Esophagus squamous epithelium (tissue), 5 donors: ENCODE measurements at places on chromosomes 1 and 21.

DNA sequence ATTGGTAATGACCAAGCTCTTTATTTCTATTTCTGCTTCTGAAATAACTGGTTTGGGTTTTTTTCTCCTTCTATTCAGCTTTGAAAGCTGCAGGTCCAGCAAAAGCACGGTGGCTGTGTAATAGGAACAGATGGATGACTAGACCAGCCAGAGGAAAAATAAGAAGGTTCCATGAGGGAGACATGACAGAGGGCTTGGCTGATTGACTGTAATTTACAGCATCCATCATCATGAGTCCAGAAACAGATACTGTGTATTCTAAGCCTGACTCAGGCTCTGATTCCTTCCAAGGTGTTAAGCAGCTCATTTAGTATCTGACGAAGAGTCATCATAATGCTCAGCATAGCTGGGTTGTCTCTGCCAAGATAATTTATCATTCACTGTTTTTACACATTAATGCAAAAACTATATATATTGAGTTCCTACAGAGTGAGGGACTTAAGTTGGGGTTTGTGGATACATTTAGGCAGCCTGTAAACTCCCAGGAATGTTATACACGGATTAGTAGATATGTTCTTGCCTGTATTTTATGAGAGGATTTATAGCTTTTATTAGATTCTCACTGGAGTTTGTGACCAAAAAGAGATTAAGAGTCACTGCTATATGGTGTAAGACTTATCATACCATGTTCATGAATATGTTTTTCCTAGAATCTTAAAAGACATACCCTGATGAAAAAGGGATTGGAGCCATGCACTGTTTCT lies 72.6 kb downstream of the SGIP1 start:
- no peak for DNase-seq

- DNase-seq = no peak
Measured at GRCh38 chr1:192316942-192317450, at the start of gene RGS21. Gene RGS21 (plus strand): TSS chr1:192316992. CDS start chr1:192343037, 26,045 bp downstream.

DNA sequence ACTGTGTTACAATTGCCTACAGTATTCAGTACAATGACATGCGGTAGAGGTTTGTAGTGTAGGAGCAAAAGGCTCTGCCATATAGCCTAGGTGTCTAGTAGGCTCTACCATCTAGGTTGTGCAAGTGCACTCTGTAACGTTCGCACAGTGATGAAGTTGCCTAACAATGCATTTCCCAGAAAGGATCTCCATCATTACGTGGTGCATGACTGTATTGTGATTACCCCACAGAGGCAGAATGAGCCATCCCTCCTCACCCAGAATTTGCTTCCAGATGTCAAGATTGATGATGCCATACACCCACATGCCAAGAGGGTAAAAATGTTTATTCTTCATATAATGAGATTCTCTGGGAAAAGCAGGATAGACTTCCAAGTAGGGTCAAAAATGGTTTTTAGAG lies 199.3 kb upstream of the CTTNBP2NL start:
- no peak for DNase-seq

DNA sequence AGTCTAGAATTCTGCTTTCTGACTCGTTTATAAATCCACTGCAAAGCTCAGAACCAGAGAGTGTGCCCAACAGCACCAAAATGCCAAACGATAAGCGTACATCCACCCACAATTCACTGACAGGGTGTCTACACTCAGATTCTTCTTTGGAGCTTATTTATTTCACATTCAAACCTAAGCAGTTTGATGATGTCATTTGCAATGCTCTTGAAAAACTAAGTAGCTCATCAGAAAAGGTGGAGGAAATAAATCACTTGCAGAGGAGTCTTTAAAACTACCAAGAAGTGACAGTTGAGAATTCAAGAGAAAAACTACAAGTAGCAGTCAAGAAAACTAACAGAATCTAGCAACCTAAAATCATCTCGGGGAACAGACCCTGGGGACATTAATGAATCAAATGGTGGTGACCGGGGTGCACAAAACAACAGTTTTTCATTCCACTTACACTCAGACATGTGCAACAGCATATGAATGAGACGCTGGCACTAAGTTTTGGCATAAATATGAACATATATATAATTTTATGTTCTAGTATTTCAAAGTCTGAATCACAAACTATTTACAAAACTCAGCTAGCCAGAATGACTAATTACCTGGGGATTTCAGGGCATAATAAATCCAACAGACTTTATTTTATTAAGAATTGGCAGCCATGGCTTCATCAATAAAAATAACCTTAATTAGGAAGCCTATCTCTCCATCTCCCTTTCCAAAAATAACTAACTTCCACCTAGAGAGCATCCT lies 119.4 kb downstream of the SIPA1L2 start:
- no peak for DNase-seq

DNA sequence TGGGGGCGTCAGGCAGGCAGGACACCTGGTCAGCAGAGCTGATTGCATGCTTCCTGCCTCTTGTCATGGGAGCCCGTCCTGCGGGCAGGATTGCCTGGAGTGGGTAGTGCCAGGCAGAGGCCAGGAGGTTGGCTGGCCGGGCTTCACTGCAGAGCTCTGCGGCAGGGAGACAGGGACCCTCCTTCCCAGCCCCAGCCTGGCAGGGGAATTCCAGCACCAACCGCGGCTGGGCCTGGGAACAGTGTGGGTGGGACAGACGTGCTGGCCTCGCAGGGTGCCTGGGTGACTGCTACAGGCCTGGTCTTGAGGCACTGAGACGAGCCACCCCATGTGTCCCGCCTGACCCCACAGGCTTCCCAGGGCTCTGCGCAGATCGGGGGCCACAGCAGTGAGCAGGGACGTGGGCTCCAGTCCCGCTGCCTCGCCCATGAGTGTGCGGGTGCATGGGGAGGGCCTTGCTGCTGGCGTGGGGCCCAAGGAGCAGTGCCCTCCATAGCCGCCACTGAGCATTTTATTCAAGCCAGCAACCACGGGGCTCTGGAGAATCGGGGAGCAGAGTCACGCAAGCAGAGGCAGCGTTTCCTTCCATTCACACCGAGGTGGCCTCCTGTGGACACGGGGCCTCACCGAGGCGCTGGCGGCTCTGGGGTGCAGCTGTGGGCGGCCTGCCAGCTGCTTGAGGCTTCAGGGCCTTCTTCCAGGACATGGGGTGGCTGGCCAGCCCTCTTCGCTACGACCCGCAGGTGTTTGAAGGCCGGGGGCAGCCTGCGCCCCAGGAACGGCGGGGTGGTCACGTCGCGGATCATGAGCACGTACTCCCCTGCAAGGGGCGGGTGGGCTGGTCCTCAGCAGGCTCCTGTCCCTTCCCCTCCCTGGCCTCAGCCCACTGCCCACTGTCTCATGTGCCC lies 70.3 kb downstream of the MORN1 start:
- no peak for DNase-seq

GRCh38 chr1:34713443-34713842 lies 41.4 kb upstream of the GJB5 start:
- no peak for DNase-seq

DNA sequence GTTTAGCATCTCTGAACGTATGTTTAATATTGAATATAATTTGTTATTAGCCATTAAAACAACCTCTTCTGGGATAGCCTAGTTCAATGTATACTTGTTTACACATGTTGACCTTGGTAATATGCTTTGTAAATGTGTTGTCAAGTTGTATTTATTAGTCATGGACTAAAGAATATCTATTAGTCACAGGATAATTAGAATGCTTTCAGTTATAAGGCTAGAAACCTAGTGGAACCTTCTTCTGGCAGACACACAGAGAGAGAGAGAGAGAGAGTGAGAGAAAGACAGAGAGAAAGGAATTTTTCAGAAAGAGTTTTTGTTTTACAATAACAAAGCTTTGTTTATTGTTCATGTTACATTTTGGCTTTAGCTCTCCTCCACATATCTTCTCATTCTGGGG lies 181.1 kb upstream of the APP start:
- DNase-seq = no peak

- no peak for DNase-seq
Measured at GRCh38 chr1:53981220-53981619, 35.1 kb downstream of the LRRC42 start.

DNA sequence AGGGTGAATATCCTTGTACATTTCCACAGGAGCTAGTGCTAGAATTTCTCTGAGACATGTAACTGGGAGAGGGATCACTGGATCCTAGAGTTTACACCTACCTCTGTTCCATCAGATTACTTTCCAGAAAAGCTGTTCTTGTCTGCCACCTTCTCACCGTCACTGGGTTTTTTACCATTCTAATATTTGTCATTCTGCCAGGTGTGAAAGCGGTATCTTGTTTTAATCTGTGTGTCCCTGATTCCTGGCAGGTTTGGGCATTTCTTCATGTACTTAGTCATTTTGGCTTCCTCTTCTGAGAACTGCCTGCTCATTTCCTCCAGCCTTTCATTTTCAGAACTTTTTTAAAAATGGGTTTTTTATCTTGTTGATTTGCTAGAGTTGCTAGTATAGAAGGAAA lies 5.1 kb downstream of the PMF1 start:
- DNase-seq = no peak
